ENCODE measurements at places on chromosomes 11 and 22.

GRCh38 chr11:108364159-108364558 is 103.2 kb downstream of the C11orf65 start:
- no peak for DNase-seq

GRCh38 chr11:77423624-77424023 is 50.3 kb downstream of the PAK1 start:
- no peak for DNase-seq

DNA sequence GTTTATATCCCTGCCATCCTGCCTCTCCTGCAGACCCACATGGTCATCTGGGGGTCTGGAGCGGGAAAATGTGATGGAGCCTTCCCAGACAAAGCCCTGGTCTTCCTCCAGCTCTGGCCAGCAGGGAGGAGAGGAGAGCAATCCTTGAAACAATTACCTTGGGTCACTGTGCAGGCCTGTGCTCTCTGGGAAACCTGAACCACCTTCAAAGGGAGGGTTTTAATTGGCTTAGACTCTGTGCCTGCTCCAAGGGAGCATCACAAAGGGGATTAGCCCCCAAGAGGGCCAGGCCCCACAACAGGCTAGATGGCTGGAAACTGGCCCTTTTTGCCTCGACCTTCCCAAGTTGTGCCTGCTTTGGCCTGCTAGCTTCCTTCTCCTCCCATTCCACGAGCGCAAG is 351.9 kb downstream of the TENM4 start:
- DNase-seq: no peak

GRCh38 chr22:20571078-20571503 is 63.7 kb downstream of the MED15 start:
- no peak for DNase-seq

- no peak for DNase-seq
These were observed 16.7 kb upstream of the PACSIN2 start for GRCh38 chr22:43031617-43032016.

GRCh38 chr11:57458060-57458409 is 2.3 kb upstream of the RTN4RL2 start:
- no peak for DNase-seq

DNA sequence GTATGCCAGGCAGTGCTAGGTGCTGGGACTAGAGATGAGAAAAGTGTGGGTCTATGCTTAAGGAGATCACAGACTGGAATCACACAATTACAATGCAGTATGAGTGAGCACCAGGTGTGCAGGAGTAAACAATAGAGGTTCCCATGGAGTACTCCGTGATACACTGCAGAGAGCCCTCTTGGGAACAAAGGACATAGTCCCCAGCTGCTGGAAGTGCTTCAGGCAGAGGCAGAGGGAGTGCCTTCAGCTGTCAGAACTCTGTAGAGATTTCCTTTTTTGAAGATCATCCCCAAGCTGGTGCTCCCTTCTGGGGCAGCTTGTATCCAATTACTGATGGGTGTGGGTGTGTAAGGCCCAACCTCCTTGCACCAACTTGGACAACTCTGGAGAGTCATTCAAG is 143.5 kb upstream of the PLET1 start:
- DNase-seq: no peak

DNA sequence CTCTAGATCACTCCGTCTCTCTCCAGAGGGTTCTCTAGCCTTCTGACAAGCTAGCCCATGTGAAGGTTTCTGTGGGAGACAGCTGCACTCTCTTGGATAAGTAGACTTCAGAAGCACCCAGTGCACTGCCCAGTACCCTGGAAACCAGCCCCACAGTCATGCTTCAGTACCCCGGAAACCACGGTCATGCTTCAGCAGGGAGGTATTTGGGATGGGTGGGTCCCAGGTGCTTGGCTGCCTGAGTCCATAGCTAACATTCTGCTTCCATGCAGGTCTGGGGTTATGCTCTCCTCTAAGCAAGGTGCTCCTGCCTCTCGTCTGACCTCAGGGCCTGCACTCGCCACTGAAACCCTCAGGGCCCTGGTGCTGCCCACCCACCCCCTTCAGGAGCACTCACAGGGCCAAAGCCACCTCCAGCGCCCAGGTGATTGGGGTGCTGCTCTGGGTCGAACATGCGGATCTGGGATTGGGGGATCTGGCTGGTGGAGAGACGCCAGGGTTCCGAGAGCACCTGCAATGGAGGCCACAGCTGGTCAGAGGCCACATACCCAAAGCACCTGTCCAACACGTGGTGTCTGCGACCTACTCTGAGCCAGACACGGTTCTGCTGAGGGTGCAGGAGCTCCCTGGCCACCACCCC is 7.3 kb upstream of the SYCE3 start:
- DNase-seq: no peak

GRCh38 chr11:102622258-102622657 is 2.9 kb downstream of the MMP20 start:
- DNase-seq: no peak

DNA sequence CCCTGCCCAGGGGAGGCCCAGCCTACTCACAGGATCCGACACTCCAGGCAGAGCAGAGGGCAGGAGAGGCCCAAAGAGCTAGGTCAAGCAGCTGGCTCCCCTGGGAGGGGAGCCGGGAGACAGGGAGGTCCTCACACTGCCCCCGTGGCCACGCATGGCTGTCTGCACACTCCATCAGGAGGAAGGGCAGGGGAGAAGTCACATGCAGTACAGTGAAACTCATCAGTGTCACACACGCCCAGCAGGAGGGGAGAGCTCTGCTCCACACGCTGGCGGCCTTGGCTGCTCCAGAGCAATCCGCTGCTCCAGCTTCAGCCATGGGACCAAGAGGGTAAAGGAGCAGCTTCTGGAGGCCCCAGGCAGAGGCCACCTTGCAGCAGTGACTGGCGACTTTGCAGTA is 14.3 kb downstream of the TCIRG1 start:
- no peak for DNase-seq

- DNase-seq: no peak
These were observed 83.8 kb downstream of the CCDC81 start for GRCh38 chr11:86458294-86459001.

GRCh38 chr11:127524618-127525017 is 524.0 kb upstream of the KIRREL3 start:
- DNase-seq: no peak

- DNase-seq: peak; percentile 14
These were observed 112.0 kb upstream of the ARHGAP42 start for GRCh38 chr11:100574894-100575769.

DNA sequence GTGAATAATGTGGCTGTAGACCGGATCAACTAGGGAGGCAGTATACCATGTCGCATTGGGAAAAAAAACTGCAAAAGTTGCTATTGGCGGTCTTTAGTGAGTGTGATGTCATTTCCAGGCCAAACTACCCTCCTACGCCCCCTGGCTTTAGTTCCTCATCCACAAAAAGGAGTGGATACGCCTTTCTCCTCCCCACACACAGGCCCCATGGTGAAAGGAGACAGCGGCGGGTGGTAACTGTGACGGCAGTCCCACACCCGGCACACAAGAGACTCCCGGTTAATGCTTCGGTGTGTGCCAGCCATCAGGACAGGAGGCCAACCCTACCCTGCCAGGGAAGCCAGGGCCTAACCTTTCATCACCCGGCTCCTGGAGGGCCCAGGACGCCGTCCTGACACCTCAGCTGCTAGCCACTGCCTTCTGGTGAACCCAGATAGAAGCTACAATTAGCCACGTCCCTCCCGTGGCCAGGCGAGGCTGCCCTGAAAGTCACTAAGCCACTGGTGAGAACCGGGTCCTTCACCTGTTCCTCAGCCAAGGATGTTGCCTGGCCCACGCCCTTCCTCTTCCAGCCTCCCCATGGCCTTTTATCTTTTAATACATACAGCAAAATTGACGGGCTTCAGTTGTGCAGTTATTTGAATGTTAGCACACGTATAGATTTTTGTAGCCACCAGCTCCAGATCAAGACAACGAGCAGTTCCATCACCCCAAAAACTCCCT is 10.8 kb downstream of the TP53I11 start:
- DNase-seq: no peak

- DNase-seq: peak; percentile 19
These were observed 221.9 kb upstream of the TBCEL start for GRCh38 chr11:120801801-120802689.

DNA sequence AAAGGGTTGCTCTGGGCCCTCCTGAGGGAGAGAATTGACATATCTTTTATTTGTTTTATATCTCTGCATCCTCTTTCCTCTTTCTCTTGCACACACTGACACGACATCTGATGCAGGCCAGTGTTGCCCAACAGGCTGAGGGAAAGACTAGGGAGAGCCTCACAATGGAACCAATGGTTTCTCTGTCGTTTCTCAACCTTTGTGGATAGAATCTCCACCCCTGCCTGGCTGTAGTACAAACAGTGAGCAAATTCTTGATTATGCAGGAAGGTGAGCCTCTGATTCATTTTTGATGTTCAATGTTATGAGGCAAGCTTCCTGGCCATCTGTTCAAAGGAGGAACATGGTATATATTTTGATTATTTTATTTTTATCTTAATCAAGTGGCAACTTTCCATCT is 49.8 kb upstream of the PLET1 start:
- no peak for DNase-seq

GRCh38 chr11:79237703-79238102 is 203.1 kb downstream of the TENM4 start:
- DNase-seq: no peak

GRCh38 chr11:26976389-26976788 is 17.5 kb upstream of the FIBIN start:
- no peak for DNase-seq

GRCh38 chr11:4071914-4072313 is 22.7 kb upstream of the RRM1 start:
- no peak for DNase-seq

- no peak for DNase-seq
These were observed 51.0 kb downstream of the CD6 start for GRCh38 chr11:61022311-61023085.

DNA sequence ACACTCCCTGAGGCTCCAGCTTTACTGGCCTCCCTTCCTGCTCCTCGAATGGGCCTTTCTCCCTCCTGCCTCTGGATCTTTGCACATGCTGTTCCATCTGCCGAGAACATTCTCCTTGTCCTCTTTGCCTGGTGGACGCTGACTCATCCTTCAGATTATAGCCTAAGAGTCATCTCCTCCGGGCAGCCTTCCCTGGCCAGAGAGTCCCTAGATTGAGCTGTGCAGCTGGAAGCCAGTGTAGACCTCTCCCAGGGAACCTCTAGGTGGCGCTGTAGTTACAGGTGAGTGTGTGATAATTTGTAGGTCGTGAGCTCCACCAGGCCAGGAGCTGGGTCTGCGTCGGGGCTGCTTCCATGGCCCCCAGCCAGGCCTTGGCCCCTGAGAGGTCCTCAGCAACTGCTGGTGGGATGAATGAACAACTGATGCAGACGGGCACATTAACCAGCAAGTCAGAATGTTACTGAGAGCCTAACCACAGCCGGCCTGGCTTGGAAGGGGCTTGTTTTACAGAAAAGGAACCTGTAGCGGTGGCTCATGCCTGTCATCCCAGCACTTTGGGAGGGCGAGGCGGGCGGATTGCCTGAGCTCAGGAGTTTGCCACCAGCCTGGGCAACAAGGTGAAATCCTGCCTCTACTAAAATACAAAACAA is 8.7 kb downstream of the PNPLA5 start:
- peak; percentile 33 for DNase-seq

- no peak for DNase-seq
These were observed 107.1 kb upstream of the BID start for GRCh38 chr22:17881366-17881765.

- no peak for DNase-seq
These were observed 23.3 kb downstream of the ALKBH3 start for GRCh38 chr11:43903969-43904368.

GRCh38 chr22:17233348-17234043 is 14.3 kb upstream of the ADA2 start:
- DNase-seq: no peak

DNA sequence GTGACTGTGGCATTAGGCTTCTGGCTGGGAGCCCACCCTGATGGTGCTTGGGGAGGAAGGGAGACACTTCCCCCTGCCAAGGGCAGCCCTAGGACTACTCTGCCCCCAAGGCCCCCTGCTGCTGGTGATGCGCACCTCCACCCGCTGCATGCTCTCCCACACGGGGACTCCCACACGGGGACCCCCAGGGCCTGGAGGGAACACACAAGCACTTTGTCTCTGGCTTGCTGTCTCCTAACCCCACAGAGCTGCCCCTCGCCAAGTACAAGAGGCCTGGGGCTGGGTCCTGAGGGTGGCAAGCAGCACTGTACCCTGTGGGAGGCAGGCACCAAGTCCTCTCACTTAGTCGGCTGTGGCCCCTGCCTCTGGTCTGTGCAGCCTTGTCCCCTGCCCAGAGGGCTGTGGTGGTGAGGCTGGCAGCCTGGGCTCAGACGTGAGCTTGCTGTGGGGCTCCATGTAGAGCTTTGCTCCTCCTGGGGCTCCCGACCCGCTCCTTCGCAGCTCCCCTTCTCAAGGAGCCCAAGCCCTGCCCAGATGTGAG is 7.9 kb downstream of the LRRC75B start:
- DNase-seq: no peak

DNA sequence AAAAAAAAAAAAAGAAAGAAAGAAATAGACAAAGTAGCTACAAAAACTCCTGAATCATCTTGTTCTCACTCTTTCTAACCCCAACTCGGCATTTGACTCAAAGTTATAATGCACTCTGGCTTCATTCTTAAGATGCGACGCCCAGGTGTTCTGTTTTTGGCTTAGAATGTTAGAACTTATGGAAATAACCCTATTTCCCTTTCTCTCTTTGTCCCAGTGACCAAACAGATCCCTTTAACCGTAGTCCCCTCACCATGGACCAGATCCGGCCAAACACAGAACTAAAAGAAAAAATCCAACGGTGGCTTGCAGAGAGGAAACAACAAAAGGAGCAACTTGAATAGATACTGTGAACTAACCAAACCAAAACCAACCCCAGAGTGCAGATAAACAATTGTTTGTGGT is 5.3 kb upstream of the ATP5MG start:
- DNase-seq: no peak

DNA sequence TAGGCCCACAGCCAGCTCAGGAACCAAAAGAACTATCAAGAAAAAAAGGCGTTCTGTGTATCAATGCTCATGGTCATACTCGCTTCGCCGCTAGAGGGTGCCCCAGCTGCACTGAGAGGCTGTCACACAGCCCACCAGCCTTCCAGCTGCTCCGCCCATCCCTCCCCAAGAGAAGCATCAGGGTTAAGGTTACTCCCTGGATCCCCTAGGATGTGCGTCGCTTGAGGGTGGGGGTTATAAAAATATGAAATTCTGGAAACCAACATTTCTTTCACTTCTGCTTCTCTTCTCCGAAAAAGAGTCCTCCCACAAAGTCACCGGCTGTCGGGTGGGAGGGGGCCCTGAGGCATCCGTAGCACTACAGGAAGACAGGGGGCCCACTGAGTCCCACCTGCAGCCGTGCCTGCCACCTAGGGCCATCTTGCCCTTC is 1.7 kb downstream of the CBX6 start:
- DNase-seq: no peak

DNA sequence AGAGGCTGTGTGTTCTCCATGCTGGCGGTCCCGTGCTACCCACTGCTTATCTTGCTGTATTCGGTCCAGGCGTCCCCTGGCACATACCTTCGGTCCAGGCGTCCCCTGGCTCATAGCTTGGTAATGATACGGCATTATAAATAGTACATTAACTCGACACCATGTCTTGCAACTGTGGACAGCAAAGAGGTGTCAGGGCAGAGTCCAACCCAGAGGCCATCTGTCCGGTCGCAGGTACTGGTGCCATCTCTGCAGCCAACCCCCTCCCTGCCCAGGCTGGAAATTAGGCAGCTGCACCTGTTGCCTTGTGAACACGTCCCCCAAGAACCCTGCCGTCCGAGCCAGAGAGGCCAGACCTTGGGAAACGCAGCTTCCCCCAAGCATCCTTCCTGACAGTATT is 634.3 kb downstream of the BRD1 start:
- no peak for DNase-seq

- no peak for DNase-seq
These were observed 71.6 kb downstream of the EXT2 start for GRCh38 chr11:44167046-44167445.

- DNase-seq: no peak
These were observed 25.5 kb downstream of the TSPAN18 start for GRCh38 chr11:44752300-44752699.
